ENCODE measurements at places on chromosomes 4 and X.

DNA sequence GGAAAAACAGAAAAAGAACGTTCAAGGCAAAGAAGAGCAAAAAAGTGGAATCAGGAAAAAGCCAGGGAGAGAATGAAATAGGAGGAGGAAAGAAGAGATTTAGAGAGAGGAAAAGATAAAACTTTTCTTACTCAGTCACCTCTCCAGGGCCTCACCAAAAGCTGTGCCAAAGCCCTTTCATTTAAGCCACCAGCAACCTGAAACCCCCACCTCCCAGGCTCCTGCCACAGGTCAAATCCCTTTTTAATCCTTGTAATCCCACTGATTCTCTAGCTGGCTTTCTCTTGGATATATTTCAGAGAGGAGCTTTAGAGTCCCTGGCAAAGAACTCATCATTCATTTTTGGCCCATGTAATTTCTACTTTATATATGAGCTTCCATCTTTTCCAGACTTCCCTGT is 25.7 kb upstream of the XIAP start:
- no peak for DNase-seq

DNA sequence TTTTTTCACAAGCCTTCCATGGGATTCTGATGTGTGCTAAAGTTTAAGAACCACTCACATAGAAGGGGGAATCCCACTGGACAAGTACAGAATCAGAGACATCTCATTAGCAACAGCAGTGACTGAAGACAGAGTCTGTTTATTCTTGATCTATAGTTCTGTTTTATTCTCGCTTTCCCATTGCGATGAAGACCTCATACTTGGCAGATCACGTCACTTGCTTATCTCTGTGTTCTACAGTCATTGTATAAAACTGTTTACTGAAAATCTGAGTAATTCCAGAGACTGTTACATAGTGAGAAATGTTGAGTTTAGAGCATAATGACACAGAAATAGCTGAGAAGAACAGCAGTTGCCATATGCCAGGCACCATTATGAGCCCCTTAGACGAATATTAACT is 185.5 kb downstream of the PTTG2 start:
- DNase-seq: no peak

DNA sequence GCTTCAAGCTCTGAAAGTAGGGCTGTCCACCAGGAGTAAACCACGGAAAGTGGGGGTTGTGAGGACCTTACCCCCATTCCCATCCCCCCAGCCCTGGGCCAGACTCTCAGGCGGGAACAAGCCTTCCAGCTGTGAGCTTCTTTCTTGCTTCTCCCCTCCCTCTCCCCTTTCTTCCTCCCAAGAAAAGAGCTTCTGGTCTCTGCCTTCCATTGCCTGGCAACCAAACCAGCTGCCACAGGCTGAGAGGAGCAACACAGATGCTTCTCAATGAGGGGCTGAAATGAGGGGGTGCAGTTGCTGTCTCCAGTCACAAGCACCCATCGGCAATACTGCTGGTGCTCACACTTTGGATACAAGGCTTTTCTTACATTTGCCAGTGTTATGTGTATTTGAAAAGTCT is 72.5 kb downstream of the SLC16A2 start:
- DNase-seq: no peak

DNA sequence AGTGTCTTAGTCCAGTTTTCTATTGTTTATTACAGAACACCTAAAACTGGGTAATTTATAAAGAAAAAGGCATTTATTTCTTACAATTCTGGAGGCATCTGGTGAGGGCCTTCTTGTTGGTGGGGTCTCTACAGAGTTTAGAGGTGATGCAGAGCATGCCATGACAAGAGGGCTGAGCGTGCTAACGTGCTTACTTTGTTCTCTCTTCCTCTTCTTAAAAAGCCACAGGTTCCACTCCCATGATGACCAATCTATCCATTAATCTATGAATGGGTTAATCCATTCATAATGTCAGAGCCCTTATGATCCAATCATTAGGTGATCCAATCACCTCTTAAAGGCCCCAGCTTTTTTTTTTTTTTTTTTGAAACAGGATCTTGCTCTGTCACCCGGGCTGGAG is 291.5 kb upstream of the GALNTL6 start:
- no peak for DNase-seq

- DNase-seq: no peak
Measured at GRCh38 chr4:2104556-2105345, 45.6 kb downstream of the NAT8L start.

GRCh38 chrX:40845331-40845911 is 110.1 kb upstream of the MED14 start:
- no peak for DNase-seq

GRCh38 chr4:142567199-142567598 is 278.9 kb downstream of the INPP4B start:
- DNase-seq: no peak

- DNase-seq: no peak
Measured at GRCh38 chr4:188783606-188784160, 644.4 kb downstream of the TRIML1 start.

- no peak for DNase-seq
Measured at GRCh38 chrX:69137371-69138117, 27.7 kb downstream of the PJA1 start.

DNA sequence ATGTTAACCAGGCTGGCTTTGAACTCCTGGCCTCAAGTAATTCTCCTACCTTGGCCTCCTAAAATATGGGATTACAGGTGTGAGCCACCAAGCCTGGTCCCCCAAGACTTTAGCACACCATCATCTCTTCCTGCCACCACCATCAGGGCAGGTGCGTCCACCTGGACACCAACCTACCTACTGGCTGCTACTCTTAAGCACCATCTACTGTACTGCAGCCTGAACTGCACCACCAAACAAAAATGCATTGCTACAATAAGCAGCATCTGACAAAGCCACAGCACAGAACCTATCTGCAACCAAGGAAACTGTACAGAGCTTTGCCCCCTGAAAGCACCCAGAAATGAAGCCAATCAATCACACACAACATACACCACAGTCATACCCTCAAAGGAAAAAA is 139.7 kb downstream of the EFHC2 start:
- DNase-seq: no peak

DNA sequence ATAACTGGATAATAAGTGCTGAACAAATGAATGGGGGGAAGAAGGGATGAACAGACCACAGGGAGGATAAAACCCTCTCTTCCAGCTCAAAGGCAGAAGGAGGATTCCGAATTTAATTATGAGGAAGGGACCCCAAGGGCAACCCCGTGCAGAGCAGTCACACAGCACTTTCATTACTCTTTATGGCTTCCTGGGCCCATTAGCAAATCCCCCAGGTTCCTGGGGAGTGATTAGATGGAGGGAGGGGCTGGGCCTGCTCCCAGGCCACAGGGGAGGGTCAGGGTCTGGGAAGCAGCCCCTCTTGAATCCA is 67.1 kb downstream of the PPP2R2C start:
- DNase-seq: no peak

DNA sequence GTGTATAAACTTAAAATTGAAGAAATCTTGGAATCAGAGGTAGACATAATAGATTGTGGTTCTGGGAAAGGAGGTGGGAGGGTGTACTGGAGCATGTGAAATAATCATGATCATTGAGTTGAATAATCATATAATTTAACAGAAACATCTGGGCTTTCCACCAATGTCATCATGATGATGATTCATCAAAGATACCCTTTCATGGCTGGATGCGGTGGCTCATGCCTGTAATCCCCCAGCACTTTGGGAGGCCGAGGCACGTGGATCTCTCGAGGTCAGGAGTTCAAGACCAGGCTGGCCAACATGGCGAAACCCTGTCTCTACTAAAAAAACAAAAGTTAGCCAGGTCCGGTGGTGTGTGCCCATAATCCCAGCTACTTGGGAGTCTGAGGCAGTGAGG is 6.7 kb upstream of the RUFY3 start:
- no peak for DNase-seq

- no peak for DNase-seq
Measured at GRCh38 chrX:53262918-53263394, 18.4 kb downstream of the IQSEC2 start.

GRCh38 chr4:38210396-38211114 is 250.4 kb downstream of the PTTG2 start:
- no peak for DNase-seq

DNA sequence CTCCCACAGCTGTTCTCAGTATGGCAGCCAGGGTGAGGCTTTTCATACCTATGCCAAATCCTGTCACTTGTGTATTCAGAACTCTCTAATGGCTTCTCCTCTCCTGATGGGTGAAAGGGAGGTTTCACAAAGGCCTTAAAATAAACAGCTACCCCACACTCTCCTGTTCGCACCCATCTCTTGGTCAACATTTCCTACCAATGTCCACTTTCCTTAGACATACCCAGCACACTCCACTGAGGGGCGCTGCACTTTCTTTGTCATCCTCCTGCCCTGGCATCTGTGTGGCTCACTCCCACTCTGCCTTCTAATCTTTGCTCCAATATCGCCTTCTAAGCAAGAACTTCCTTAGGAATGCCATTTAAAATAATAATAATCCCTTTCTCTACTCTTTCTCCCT is 313.3 kb downstream of the PPP3CA start:
- no peak for DNase-seq

DNA sequence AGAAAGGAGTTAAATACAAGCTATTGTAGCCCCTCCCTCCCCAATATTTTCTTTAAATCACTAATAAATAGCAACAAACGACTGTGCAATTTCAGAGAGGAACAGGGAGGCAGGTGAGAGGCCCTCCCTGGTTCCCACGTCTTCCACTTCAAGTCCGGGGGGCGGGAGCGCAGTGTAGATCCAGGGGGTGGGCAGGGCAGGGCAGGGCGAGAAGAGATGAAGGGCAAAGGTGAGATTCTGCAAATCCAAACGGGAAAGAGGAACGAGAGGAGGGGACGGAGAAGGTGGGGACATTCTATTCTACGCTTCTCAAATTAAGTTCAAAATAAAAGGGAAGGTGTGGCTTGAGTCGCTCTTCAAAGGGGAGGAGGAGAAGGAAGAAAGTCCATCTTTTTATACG is 6.8 kb downstream of the NKX6-1 start:
- DNase-seq: no peak

DNA sequence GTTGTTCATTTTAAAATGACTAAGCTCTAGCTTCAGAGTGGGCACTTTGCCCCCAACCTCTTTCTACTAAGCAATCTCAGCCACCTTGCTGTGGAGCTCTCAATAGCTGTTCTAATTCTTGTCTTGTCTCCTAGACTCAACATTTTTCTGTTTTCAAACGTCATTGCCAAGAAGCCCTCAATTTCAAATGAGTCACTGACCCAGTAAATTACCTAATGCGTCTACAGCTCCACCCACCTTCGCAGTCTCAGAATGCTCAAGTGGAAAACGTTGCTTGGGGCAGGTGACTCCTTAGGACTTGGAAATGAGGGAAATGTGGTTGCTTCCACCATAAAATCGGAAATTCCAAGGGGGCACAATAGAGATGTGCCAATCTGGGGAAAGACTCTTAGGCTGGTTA is 59.0 kb downstream of the ING2 start:
- no peak for DNase-seq

DNA sequence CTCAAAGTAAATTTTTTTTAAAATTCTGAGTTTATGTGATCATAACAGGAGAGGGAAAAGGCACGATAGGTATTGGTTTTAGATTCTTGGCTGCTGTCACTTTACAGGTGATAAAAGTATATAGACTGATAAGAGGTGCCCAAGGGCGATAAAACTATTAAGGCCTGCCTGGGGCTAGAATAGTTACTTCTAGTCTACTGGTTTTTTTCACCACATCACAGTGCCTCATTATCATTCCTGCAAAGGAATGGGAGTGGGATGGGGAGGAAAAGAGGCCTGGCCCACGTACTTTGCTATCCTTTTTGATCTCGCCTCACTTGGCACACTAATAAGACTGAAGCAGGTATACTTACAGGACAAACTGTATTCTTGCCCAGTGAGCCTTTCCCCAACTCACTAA is 46.6 kb downstream of the CXorf58 start:
- DNase-seq: no peak
